ENCODE measurements at places on chromosomes 2 and 18.

DNA sequence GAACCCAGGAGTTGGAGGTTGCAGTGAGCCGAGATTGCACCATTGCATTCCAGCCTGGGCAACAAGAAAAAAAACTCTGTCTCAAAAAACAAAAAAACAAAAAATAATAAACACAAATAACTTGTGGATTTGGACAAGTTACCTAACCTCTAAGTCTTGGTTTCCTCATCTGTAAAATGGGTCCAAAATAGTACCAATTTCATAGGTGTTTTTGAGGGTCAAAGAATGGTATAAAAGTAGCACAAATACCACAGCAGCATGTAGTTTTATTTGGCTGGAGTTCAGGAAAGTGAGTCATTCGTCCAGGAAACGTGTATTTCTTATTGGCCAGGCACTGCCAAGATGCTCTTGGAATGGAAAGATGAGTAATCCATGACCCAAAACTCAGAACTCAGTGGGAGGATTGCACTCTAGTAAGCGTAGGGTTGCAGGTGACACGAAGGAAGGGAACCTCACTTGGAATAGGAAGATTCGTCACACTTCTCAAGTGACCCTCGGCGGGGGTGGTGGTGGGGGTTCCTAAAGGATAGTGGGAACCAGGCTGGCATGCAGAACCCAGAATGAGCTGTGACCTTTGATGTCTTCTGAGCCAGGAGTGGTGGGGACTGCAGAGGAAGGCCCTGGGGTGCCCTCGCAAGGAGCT is 24.4 kb downstream of the GRHL1 start:
- DNase-seq = peak; percentile 79

DNA sequence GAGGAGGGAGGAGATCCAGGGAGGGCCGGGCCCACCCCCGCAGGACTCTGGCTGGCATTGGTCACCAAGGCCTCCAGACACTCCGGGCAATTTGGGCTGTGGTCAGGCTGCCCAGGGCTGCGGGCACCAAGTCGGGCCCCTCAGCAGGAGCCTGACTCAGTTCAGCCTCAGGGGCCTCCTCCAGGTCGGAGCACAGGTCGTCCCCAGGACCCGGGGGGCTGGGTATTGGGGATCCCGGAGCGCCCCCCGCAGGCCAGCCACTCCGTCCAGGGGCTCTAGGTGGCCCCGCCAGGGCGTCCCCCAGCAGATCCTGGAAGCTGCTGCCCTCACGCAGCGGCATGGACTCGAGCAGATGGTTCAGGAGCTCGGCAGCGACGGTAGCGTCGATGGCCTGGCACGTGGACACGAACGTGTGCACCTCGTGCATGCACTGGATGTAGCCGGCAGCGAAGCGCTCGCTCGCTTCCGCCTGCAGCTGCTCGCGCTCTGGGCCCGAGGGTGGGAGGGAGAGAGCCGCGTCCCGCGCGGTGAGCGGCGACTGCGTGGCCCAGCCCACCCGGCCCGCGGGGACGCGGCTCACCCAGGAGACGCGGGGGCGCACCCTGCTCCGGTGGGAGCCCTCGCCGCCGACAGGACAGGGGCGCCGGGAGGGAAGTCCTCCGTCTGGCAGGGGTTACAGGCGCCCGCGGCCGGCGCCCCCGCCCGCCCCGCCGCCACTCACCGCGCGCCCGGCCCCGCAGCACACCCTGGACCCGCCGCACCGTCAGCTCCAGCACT is 884 bp downstream of the HES6 start:
- DNase-seq = no peak

DNA sequence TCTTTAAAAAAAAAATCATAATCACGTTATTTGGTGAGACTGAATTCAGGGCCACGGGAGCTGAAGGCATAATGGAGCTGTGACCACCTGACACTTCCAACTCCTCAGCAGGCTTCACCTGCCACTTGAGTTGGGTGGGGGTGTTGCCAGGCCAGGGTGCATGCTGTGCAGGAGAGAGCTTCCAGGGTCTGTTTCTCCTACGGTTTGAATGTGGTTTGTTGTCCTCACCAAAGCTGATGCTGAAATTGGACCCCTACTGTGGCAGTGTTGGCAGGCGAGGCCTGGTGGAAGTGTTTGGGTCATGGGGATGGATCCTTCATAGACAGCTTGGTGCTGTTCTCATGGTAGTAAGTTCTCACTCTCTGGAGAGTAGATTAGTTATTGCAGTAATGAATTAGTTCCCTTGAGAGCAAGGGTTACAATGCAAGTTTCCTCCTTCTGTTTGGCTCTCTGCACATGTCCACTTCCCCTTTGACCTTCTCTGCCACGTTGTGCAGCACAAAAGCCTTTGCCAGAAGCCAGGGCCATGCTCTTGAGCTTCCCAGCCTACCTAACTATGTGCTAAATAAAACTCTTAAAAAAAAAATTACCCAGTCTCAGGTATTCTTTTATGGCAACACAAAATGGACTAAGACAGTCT is 38.3 kb upstream of the ANKRD44 start:
- no peak for DNase-seq

- no peak for DNase-seq
Observed at GRCh38 chr18:78776706-78777285, 202.8 kb upstream of the SALL3 start.

DNA sequence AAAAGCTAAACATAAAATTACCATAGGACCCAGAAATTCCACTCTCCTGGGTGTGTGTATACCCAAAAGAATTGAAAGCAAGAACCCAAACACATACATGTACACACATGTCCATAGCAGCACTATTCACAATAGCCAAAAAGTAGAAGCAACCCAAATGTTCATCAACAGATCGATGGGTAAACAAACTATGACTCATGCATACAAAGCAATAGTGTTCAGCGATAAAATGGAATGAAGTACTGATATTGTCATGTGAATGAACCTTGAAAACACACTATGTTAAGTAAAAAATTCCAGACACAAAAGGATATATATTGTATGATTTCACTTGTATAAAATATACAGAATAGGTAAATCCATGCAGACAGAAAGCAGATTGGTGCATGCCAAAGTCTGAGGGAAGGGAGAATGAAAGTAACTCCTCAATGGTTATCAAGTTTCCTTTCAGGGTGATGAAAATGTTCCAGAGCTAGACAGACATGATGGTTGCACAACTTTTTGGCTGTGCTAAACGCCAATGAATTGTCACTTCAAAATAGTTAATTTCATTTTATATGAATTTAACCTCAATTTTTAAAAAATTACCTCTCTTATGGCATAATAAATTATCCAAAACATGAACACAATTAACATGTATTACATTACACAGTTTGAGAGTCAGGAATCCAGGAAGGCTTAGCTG is 35.5 kb downstream of the GKN2 start:
- DNase-seq = no peak

DNA sequence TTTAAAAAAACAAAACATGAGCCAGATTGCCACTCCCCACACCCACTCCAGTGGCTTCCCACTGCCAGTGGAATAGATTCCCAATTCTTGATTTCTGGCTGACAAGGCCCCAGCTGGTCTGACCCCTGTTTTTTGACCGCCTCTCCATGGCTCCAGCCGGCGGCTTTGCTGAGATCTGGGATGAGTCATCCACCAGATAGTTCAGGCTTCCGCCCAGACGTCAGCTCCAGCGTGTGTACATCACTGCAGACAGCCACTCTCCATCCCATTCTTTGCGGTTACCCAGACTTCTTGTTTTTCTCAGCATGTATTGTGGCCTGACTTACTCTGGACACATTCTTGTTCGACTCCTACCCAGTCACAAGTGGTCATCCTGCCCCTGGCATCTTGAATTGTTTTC is 227.9 kb downstream of the GBX2 start:
- DNase-seq = no peak

- no peak for DNase-seq
Observed at GRCh38 chr2:10234409-10235094, 68.2 kb upstream of the HPCAL1 start.

GRCh38 chr2:160397530-160397865 is 96.1 kb downstream of the RBMS1 start:
- DNase-seq = no peak

GRCh38 chr2:205367331-205367935 is 314.9 kb upstream of the NRP2 start:
- DNase-seq = no peak

DNA sequence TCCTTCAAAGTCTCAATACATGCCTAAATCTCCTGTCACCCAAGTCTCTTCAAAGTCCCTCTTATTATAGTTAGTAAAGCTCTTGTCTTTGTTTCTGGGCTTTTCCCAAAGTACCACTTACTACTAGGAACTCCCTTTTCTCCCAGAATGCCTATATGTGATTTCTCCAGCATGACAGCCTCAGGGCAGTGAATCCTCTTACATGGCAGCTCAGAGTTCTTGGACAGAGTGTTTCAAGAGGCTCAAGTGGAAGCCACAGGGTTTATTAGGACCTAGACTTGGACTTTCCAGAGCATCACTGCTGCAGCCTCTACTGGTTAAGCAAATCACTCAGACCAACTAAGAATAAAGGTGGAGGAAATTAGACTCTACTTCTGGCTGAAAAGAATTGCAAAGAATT is 98.9 kb downstream of the CSRNP3 start:
- no peak for DNase-seq

DNA sequence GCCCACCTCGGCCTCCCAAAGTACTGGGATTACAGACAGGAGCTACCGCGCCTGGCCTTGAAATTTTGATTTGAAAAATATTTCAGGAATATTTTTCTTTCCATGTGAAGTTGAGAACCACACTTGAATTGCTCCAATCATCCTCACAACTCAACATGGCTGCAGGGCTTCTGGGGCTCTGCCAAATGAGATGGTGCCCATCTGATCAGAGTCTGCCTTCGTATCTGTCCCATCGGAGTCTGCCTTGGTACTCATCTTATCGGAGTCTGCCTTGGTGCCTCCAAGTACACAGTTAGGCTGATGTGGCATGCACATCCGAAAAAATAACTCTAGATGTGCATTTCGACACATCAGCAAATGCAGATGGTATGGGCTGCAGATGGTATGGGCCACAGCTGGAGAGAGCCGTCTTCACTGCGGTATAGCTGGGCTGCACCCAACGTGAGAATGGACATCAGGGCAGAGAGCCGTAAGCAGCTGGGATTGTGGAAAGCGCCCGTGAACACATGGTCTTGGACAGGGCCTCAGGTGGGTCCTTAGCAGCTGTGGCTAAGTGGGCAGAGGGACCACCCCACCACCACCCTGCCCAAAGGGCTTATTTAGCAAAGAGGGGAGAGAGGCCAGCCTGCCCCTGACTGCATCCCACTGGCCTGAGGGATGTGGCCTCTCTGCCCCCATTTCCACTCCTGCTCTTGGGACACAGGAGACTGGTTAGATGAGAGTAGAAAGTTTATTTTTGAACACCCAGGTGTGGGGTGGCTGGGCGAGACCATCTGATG is 52.1 kb upstream of the RBM44 start:
- peak; percentile 56 for DNase-seq

DNA sequence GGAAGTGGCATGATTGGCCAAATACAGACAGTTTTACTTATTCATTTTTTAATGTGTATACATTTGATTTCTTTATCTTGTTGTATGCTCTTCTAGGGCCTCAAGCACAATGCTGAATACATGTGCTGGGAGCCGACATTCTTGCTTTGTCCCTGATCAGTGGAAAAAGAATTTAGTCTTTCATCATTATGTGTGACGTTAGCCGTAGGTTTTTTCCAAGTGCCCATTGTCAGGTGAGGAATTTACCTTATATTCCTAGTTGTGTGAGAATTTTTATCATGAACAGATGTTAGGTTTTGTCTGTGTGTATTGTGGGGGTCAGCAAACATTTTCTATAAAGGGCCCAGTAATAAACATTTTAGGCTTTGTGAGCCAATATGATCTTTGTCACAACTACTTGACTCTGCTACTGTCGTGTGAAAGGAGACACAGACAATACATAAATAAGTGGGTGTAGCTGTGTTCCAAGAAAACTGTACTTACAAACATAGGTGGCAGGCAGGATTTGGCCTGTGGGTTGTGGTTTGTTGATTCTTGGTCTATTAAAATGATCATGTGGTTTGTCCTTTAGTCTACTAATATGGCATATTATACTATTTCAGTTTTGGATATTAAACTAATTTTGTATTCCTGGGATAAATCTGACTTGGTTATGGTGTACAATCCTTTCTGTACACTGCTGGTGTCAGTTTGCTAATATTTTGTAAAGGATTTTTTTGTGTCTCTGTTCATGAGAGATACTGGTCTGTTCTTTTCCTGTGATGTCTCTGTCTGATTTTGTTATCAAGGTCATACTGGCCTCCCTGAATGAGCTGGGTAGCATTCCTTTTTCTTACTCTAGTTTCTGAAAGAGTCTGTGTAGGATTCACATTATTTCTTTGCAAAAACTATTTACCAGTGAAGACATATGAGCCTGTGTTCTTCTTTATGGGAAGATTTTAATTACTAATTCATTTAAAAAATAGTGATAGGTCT is 132.2 kb upstream of the SMAD7 start:
- DNase-seq = no peak

DNA sequence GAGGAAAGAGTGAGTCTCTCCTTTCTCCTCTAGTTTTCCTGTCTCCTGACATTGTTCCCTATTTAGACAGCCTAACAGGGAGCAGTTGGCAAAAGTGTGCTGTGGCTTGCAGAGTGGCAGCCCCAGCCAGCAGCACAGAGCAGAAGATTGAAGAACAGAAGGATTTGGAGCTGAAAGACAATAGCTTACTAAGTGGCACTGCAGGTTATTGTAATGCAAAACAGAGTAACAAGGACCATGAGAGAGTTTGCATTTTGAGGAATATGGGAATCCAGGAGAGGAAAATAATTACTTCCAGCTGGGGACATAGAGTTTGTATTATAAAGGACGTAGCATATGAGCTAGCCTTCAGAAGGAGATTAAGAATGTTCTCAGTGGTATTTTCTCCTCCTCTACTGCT is 342.4 kb downstream of the AKAIN1 start:
- DNase-seq = no peak

DNA sequence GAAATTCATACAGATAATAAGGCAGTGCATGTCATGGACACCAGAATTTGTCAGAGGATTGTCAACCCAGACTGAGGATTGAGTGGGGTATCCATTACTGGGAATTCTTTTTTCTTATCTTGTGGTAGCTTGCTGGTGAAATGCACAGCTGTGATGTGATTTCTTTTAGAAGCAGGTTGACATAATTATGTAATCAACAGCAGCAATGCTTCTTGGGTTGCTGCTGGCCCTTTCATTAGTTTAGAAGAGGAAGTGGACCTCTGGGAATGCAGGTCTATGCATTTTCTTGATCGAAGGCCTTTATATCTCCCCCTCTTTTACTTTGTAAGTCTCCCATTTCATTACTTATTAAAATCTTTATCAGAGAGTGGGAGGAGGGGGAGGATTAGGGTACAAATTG is 319.9 kb downstream of the AGPS start:
- no peak for DNase-seq

DNA sequence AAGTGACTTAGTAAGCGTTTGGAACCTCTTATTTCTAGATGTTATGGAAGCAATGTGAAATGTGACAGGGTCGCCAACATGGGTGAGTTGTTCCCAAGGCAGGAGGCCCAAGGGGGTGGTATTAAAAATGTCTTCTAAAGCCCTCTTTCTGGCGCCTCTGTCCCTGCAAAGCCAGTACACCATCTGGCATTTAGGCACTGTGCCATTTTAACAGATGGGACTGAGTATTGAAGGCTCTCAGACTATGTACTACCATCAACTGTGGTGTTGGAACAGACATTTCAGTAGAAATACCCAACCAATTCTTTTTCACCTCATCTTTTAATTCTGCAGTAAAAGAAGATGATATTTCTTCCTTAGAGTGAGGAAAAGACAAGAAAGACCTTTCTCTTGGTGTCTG is 384.5 kb upstream of the MMADHC start:
- no peak for DNase-seq

Data from ascending aorta (tissue), 2 donors.